ENCODE measurements at places on chromosomes 6 and 20. TPM values are rescaled to one million over a fixed set of nuclear protein-coding genes. Genes with fewer than 3 reads are reported as not detected.

The TNF gene
- total RNA-seq = under 0.01 TPM

The TSHZ2 gene
- total RNA-seq = under 0.01 TPM

The IMPG1 gene
- not detected for total RNA-seq

The DDO gene
- total RNA-seq = 0.66 TPM

The MRPS18A gene
- 44.2 TPM for total RNA-seq

The OPRL1 gene
- total RNA-seq = 0.88 TPM

The FERMT1 gene
- 7.3 TPM for total RNA-seq

The HSPA12B gene
- under 0.01 TPM for total RNA-seq

The PTK7 gene
- total RNA-seq = 157 TPM

The C6orf15 gene
- not detected for total RNA-seq

The C20orf96 gene
- total RNA-seq = 3.4 TPM

The ZNF334 gene
- total RNA-seq = 1.1 TPM

The CD93 gene
- total RNA-seq = not detected

The KCNK16 gene
- total RNA-seq = not detected

The MEI4 gene
- total RNA-seq = not detected

The MOG gene
- not detected for total RNA-seq

The FOXA2 gene
- under 0.01 TPM for total RNA-seq

The MCHR2 gene
- total RNA-seq = not detected

The DTNBP1 gene
- 1.9 TPM for total RNA-seq

The GGTLC1 gene
- total RNA-seq = not detected

The APCDD1L gene
- total RNA-seq = 3.5 TPM

The RFX6 gene
- total RNA-seq = not detected

The RIPOR2 gene
- total RNA-seq = 0.22 TPM

The GPR63 gene
- total RNA-seq = 0.22 TPM

The KIAA1755 gene
- 1.7 TPM for total RNA-seq

The NOL4L gene
- 15.5 TPM for total RNA-seq

The SLC44A4 gene
- total RNA-seq = not detected

The OLIG3 gene
- total RNA-seq = not detected

The PNPLA1 gene
- 0.14 TPM for total RNA-seq

The ARMH2 gene
- not detected for total RNA-seq

The METTL24 gene
- not detected for total RNA-seq

The RIMS4 gene
- total RNA-seq = not detected

The GPX5 gene
- total RNA-seq = not detected

The ZNF831 gene
- not detected for total RNA-seq

The ADGB gene
- not detected for total RNA-seq

The GABBR1 gene
- 6.3 TPM for total RNA-seq

The KCNB1 gene
- under 0.01 TPM for total RNA-seq

The DACT2 gene
- 0.88 TPM for total RNA-seq

The ZBTB12 gene
- total RNA-seq = 1.4 TPM

The SLC17A3 gene
- not detected for total RNA-seq

The ALDH8A1 gene
- 0.72 TPM for total RNA-seq

The SAPCD1 gene
- 0.44 TPM for total RNA-seq

The LY6G6F gene
- not detected for total RNA-seq

The FRK gene
- 0.44 TPM for total RNA-seq

The CCDC170 gene
- total RNA-seq = under 0.01 TPM

The DSN1 gene
- total RNA-seq = 3.5 TPM

The CDH22 gene
- total RNA-seq = not detected

The MYLIP gene
- total RNA-seq = 14.9 TPM

The ATP9A gene
- total RNA-seq = 25.4 TPM

The SLC16A10 gene
- 0.43 TPM for total RNA-seq

The PTK6 gene
- total RNA-seq = 0.14 TPM

The CST4 gene
- total RNA-seq = not detected

Measured in placental pericyte (primary cell).